ENCODE measurements at places on chromosomes 5 and 9.

- no peak for DNase-seq
Measured at GRCh38 chr9:28301281-28301680, 728.0 kb upstream of the C9orf72 start.

DNA sequence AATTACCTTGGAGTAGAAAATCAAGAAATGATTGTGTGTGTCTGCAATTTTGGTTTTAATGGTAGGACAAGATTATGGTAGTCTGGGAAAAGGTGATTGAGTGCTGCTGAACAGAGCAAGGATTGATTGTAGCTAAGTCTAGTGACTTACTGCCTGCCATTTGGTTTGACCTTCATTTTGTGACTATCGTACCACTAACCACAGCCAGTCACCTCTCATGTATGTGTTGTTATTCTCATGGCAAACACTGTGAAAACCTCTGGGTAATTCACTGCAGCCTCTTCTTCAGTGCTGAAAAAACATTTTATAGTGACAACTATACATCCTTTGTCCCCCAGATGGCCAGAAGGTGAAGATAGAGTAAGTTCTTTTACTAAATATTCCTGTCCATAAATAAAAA is 37.5 kb downstream of the CTNNA1 start:
- DNase-seq, result no peak

DNA sequence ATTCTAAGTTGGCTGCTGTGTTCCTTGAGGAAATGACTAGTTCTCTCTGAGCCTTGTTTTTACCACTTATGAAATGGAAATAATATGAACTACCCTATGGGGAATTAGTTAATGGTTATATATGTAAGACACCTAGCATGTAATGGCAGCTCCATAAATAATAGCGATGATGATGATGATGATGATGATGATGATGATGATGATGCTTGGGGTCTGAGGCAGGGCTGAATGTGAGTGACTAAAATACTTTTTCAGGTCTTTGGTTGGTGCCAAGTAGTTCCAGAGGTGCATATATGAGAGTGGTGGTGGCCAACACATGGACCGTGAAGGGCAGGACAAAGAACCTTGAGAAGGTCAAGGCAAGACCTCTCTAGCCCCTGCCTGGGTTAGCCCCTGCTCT is 123.3 kb upstream of the PANK3 start:
- DNase-seq, result no peak

DNA sequence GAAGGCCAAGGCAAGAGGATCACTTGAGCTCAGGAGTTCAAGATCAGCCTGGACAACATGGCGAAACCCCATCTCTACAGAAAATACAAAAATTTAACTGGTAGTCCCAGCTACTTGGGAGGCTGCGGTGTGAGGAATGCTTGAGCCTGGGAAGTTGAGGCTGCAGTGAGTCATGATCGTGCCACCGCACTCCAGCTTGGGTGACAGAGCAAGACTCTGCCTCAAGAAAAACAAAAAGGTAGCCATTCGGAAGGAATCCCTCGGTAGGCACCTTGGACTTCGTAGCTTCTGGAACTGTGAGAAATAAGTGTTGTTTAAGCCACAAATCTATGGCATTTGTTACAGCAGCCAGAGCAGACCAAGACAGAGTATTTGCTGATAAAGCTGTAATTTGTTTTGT is 174.2 kb downstream of the DCP2 start:
- no peak for DNase-seq

DNA sequence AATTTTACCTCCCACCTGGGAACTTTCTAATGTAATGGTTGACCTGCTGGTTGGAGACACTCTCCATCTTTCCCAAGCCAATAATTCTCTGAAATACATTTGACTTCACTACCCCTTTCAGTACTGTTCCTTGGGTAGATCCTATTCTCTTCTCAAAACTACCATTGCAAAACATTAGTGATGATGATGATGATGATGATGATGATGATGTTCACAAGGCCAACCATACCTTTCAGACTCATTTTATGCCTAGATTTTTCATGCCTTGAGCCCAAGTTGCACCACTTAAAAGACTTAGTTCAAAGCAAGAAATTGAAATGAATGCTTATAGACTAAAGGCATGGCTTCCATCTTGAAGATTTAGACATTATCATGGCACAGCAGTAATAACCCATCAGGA is 1141.1 kb upstream of the DMAC1 start:
- no peak for DNase-seq

- DNase-seq, result no peak
Measured at GRCh38 chr5:124036786-124037185, 524.8 kb downstream of the CSNK1G3 start.

GRCh38 chr5:109645707-109646192 is 44.0 kb upstream of the MAN2A1 start:
- DNase-seq, result no peak
